Mesothelial cell of epicardium (in vitro differentiated cells): ENCODE measurements at places on chromosomes 2 and 18.
A peak's percentile ranks its signal among the peaks of the same experiment; 100 is the strongest.

- no peak for DNase-seq
These were observed 180.2 kb downstream of the ANAPC1 start for GRCh38 chr2:111703759-111704158.

GRCh38 chr2:110827511-110827910, 95.1 kb downstream of the ACOXL start:
- DNase-seq, result no peak

- DNase-seq, result no peak
These were observed 937.7 kb downstream of the TRIB2 start for GRCh38 chr2:13654416-13654815.

- no peak for DNase-seq
These were observed 113.6 kb downstream of the ADCYAP1 start for GRCh38 chr18:1018181-1018681.

DNA sequence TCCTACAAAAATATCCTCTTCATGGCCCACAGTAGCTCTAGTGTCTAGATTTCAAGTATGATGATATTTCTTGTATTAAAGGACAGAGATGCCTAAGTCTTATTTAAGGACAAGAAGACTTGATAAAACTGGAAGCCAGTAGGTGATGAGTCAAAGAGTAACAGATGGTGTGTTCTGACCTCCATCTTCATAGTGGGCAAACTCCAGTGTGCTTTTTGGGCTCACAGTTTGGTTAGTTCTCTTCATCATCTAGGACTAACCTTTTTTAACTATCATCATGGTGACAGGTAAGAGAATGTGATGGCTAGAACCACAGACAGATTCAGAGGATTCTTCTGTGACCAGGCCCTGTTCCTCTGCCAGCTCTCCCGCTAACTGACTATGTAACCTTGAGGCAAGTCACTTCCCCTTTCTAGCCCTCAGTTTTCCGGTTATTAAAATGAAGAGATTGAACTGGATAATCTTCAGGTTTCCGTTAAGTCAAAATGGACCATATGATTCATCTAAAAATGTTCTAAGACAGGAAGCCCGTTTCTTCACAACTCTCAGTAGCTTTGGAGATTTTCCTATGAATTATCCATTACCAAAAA, 140.3 kb upstream of the RASGRP3 start:
- DNase-seq, result no peak

DNA sequence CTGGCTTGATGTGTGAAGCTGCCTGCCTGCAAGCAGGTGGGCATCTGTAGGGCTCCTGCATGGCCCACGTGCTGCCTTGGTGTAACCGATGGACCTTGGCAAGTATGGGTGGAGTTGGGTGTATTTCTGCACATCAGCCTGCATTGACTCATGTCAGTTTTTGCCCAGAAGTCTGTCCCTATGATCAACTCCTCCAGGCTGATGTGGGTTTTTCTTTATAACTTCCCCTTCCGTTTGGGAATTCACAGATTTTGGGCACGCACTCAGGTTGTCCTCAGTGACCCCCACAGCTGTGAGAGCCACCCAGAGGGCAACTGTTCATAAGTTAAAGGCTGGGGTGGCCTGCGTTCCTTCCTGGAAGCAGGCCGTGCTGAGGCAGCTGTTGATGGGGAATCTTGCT, 123.3 kb downstream of the NCK2 start:
- DNase-seq, result no peak

DNA sequence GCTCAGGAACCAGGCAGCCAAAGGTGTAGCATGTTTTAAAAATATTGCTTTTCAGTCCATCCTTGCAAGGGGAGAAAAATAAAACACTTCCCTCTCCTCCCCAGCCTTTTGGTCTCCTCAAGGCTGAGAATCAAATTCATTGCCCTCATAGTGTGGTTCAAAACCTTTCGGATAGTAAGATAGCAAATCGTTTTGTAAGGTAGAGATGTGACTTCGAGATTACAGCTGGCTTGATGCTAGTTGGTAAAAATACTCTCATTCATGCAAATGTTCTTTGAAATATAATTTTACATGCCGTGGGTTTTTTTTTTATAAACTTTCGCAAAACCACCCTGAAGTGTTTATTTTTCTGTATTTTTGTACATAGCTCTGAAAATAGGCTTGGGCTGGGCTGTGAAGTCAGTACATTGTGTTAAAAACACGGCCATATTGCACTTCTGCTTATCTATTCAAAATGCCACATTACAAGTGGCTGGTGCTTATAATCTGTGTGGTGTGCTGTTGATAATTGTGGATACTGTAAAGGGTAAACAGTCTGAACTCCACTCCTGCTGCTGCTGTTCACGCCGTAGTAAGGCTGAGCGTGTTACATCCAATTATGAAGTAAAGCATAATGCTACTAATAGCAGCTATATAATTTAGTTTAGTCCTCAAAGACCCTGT, 172.0 kb upstream of the SIX3 start:
- no peak for DNase-seq

- DNase-seq, result no peak
These were observed 36.8 kb downstream of the HS6ST1 start for GRCh38 chr2:128281852-128282245.

DNA sequence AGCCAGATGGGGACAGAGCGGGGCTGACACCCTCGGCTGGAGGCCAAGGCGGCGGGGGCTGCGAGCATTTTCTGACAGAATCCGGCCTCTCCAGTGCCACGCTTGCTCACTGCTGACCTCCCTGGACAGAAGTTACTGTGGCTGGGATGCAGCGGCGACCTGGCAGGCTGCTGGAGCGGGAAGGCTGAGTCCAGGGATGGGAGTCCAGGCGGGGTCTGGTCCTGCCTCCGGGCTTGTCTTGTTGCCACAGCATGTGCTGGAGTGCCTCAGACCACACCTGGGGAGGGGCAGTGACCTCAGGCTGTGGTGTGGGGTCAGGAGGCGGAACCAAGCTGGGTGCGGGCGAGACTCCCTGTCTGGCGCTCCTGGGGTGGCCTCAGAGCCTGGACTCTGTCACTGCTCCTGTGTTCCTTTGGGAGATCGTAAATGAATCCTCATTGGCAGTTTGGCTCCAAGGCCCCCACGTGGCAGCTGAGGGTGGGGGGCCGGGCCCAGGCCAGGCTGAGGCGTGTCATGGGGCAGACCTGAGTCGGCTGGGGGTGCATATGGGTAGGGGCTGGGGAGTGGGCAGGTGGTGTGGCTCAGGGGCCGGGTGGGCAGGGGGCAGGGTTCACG, 5.5 kb downstream of the BOK start:
- no peak for DNase-seq

DNA sequence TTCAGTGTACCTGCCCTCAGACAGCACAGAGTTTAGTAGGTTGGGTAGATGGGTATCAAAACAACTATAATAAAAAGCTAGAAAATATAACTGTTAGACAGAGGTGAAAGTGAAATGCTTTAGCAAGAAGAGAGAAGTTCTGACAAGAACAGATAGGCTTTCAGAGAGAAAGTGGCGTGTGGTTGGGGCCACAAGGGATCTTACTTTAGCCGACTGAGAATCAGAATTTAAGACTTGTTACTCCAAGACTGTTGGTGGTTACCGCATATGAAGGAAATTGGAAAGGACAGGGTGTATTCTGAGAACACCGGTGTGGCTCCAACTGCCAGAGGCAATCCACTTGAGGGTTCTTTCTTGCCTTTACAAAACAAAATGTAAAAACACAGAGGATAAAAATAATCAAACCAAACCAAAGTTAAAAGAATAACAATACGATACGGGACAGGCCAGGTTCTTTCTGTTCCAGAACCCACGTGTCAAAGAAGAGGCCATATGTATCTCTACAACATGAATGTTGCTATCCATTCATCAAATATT, 44.4 kb upstream of the AGPS start:
- no peak for DNase-seq

- no peak for DNase-seq
These were observed 52.8 kb upstream of the CD302 start for GRCh38 chr2:159850789-159851188.

- DNase-seq, result no peak
These were observed 92.0 kb downstream of the CDCA7 start for GRCh38 chr2:173446722-173447121.

DNA sequence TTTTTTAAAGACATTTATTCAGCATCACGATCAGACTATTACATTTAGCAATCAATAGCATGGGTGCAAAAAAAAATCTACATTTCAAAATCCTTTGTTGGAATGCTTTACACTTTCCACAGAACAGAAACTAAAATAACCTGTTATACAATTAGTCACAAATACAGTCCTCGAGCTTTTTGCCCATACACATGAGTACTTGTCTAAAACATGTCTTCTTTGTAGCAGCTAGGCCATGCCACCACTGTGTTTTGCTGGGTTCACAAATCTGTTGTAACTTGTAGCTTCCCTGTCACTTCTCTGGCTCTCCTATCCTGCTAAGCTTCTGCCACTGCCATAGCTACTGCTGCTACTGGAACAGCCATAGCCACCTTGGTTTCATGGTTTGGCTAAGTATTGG, 24.4 kb upstream of the ADAM23 start:
- no peak for DNase-seq

- DNase-seq, result no peak
These were observed 13.1 kb upstream of the MLPH start for GRCh38 chr2:237473878-237474441.

- peak; percentile 77 for DNase-seq
These were observed 2.1 kb downstream of the GULP1 start for GRCh38 chr2:188293601-188294351.
